ENCODE measurements at places on chromosomes 12 and 14.

DNA sequence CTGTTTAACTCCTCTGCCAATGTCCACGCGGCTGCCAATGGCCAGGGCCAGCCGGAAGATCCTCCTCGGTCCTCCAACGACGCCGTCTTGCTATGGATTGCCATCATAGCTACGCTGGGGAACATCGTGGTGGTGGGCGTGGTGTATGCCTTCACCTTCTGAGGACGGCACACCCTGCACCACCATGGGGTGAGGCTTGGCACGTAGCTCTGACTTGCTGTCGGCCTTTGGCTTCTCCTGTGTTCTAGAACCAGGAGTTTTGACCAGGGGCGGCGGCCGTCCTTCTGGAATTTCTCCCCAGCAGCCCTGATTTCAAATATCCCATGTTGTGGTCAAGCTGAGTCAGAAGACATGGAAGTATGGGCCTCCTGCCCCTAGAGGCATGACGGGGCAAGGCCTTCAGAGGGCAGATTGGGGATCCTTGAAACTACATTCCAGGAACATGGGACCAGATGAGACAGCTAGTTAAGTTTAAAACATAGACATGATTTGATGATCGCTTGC, 47.5 kb downstream of the C14orf132 start:
- no peak for DNase-seq

DNA sequence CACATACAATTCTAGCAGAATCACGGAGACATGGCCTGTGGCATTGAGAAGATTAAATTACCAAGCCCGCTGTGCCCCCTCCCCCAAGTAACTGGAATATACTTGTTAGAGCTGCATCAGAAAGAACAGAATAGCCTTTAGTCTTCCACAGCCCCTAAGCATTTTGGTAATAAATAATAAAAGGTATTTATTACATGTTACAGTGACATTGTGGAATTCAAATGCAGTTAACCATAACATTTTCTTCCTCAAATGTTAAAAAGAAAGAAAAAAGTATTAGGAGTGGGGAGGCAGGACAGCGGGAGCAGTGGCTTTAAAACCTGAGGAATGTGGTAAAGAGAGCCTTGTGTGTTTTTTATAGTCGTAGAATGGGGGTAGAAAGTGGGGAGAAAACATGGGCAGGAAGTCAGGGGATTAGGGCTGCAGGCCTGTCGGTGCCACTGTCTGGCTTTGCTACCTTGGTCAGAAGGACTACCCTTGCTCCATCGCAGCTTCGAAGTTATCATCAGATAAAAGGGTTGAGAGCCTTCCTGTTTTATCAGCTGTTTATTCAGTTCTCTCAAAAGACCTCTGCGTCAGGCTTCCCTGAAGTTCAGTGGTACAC, 255.9 kb downstream of the MSRB3 start:
- DNase-seq: no peak

GRCh38 chr14:23578560-23579310, at the start of gene JPH4:
JPH4 (minus strand) TSS chr14:23578790; CDS start chr14:23577453, 1,337 bp downstream.
- no peak for DNase-seq

- DNase-seq: no peak
These were observed 787 bp downstream of the HECTD4 start for GRCh38 chr12:112381406-112381882.

DNA sequence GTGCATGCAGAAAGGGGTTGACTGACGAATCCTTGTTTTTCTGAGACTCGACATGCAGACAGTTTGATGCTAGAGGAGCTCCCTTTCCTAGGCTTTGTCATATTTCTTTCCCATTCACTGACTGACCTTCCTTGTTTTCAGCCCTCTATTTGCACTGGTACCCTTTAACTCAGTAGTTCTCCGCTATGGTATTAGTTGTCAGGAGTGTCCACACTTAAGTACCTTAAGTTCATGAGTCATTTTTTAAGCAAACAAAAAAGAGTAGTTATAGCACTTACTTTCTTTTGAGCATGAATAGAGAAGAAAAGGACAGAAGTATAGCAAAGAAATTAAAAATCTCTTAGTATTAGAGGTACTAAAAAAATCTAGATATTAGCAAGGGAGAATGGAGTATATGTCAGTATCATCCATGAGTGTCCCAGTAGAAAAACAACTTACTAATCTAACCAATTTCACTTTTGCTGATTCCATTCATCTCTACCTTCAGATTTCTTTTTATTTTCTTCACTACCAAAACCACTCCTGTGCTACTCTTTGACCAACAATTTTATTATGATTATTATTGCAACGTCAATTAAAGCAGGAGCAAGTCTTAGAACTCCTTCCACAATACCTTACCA, 8.3 kb downstream of the ATP2B1 start:
- no peak for DNase-seq

Measured in AG08396 (cell line).